ENCODE measurements at places on chromosomes 1 and 21.

GRCh38 chr1:109398343-109399225 lies 866 bp upstream of the SORT1 start:
- DNase-seq, result no peak

- no peak for DNase-seq
These were observed 472 bp downstream of the DTL start for GRCh38 chr1:212035835-212036605.

DNA sequence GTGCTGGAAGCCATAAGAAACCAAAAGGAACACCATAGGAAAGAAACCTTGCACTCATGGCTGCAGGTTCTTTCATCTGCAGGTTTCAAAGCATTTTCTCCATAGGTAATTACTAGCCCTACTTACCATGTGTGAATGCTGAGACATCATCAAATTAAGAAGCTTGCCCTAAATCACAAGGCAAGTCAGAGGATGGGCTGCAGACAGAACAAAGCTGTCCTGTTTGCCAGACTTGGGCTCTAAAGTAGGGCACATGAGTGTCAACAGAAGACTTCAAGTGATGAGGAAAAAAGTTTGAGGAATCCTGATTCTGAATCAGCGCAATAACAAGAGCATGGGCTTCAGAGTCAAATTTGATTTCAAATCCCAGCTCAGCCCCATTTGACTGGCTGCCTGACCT lies 5.8 kb upstream of the EPS15 start:
- no peak for DNase-seq

DNA sequence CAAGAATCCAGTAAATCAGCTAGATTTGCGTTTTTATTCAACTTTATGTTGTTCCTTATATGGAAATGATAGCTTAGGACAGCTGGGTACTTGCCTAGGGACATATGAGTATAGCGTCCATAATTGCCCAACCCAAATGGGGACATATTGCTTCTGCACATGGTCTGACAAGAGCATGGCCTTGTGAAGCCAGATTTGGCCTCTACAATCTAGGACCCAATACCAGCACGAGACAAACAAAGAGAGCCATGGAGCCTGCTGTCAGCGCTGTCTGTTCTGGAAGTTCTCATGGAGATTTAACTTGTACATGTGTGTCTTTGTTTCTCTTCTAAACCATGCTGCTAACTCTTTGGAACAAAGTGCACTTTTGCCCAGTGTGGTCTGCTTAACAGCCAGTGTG lies 240.0 kb upstream of the CAMK1G start:
- no peak for DNase-seq

DNA sequence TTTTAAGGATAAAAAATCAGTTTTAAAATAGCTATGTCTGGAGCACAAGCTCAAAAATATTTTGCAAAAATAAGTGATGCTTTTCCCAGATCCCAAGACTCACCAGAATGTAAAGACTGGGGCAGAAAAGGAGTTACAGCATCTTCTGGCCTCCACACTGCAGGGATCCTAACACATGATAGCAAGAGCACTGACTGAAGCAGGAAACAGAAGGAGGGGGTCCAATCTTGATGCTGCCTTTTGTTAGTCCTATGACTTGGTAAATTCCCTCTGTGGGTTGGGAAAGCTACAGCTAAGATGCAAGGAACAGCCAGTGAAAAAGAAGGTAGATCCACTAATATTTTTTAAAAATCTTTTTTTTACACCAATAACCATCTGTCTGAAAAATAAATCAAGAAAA lies 54.2 kb upstream of the TNR start:
- DNase-seq, result no peak

- no peak for DNase-seq
These were observed 2.3 kb downstream of the LYPLA2 start for GRCh38 chr1:23793018-23793781.

GRCh38 chr1:35443768-35444518 lies 113.3 kb downstream of the KIAA0319L start:
- no peak for DNase-seq

DNA sequence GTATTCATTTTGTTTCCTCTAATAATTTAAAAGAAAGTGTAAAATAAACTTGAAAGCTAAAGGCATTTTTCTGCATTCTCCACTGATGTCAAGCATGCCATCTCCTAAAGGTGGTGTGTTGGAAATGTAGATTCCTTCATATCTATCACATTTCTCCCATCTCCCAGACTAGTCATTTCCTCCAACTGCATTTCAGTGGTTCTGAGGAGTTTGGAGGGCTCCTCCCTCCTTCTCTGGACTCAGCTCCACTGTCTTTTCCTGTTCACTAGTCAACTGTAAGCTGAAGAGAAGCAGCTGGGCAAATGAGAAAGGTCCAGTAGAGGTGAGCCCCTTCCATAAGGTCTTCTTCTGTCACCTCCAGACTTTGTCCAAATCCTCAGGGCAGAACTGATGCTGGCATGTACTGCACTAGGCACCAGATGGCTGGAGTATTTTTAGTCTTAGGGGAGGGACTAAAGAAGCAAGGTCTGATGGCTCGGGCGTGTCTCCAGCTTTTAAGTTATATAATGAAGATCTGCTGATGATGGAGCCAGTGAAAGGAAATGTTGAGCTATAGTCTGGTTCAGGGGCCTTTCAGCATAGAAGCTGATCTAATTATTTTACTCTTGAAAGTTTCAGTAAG lies 186.1 kb downstream of the NTNG1 start:
- DNase-seq, result no peak

DNA sequence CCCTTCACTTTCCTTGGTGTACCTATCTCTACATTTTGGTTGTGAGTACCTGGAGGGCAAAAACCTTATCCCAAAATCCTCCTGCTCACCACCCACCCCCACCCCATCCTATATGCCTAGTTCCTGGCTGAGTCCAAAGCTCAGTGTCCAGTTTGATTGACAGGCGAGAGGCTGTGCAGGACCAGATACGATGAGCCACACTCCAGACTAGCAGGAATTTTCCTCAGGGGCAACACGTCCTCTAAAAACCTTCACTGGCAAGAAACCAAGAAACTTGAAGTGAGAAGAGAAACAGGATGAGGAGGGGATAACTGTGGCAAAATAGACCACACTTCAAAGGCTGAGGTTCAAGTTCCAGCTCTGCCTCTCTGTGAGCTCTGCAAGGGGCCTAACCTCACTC lies 1.1 kb upstream of the SLAMF8 start:
- DNase-seq, result no peak

- no peak for DNase-seq
These were observed 68.7 kb downstream of the ARID4B start for GRCh38 chr1:235259133-235259778.

DNA sequence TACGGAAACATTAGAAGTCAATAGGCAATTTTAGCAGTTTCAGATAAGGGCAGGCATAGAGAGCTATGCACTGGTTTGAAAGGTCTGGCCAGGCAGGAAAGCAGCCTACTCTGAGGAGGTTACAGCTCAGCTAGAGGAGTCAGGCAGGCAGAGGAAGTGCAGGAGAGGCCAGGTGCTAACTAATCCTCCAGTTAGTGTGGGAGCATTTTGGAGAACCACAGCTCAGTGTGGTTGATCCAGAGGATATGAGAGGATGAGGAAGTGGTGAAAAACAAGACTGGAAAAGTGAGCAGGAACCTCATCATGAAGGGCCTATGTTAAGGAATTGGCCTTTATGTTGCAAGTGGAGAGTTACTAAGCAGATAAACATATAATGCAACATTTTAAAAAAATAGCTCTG lies 282.4 kb upstream of the SGIP1 start:
- no peak for DNase-seq

Data from stimulated activated CD4-positive, alpha-beta T cell treated with anti-CD3 and anti-CD28 coated beads, Interleukin-4, amount 100 ng/mL, for 4 hours (primary cell).